ENCODE measurements at places on chromosomes 6 and 20. TPM values are rescaled to one million over a fixed set of nuclear protein-coding genes. Genes with fewer than 3 reads are reported as not detected.

The WFDC2 gene
- 137 TPM for polyA plus RNA-seq

The PDYN gene
- polyA plus RNA-seq: 0.60 TPM

The TCP11 gene
- 0.11 TPM for polyA plus RNA-seq

The LY6G6F gene
- not detected for polyA plus RNA-seq

The RNF144B gene
- 1.1 TPM for polyA plus RNA-seq

The XKR7 gene
- 2.4 TPM for polyA plus RNA-seq

The ZNF831 gene
- not detected for polyA plus RNA-seq

The ZKSCAN8 gene
- polyA plus RNA-seq: 10.7 TPM

The KATNA1 gene
- 7.6 TPM for polyA plus RNA-seq

The RPS21 gene
- 7,219 TPM for polyA plus RNA-seq

The MOG gene
- 0.19 TPM for polyA plus RNA-seq

The C6orf132 gene
- 33.8 TPM for polyA plus RNA-seq

The DDRGK1 gene
- polyA plus RNA-seq: 29.4 TPM

The TRMT11 gene
- polyA plus RNA-seq: 19.7 TPM

The SIRPA gene
- 3.9 TPM for polyA plus RNA-seq
